CD4-positive, alpha-beta T cell treated with Interleukin-21 for 1 hour (primary cell): ENCODE measurements at places on chromosomes 1 and 21.

DNA sequence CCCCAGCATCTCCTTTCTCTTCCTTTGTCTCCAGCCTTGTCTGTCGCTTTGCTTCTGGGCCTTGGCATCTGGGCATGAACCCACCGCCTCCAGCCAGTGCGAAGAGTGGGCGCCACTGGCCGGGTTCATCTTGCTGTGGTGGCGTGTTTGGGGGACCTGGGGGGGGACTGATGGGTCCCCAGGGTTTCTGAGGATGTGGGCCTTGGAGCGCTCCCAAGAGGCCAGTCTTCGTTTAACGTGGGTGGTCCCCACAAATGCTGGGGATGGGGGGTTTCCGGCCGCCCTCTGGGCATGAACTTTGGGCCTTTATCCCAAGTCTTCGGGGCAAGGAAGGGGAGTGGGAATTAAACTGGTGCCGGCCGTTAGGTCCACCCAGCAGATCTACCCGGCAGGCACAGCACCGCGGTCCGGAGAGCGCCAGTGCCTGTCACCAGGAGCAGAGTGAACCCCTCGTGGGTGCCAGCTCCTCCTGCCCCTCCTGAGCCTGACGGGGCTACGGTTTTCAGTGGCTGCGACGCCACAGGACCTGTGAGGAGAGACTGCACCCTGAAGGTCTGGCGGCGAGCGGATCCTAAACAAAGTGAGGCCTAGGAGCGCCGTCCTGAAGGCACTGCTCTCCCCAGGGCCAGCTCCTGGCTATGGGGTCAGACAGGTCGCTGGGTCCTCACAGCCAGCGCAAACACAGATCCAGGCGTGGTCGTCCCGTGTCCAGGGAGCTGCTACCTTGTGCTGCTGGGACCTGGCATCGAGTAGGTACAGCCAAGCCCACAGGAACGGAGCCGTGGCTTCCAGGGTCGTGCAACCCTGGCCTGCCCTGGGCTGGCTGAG lies 12.1 kb upstream of the C1orf174 start:
- DNase-seq: no peak

DNA sequence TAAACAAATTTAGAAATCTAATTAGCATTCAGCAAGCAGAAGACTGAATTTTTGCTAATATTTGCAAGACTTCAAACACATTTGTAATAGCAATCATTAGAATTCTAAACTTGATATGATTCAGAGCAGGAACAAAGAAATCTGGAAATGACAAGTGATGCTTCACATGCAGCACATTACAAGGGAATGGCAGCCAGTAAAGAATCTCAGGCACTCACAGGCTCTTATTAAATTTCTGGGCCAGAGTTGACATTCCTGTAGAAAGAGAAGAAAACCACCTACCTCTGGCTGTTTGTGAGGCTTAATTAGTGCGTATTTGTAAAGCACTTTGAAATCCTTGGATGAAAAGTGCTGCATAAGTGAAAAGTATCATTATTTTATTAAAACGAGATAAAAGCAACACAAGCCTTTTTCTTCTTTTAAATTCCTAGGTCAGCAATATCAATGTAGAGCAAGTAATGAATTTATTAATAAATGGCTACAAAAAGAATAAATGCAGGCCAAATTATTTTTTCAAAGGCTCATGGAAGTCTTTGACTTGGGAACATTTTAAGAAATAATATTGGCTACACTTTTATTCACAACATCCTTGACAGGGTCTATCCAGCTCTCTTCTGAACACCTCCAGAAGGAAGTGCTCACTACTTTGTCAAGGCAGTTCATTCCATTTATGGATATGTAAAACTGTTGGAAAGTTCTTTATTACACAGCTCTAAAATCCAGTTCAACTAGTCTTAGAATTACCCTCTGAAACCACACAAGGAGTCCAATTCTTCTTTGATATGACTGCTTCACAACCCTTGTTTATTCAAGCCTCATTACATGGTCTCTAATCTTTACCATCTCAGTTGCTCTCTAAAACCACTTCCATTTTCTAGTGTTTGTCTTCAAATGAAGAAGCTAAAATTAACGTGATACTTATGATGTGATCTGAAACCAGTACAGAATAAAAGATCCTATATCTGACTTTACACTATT lies 32.1 kb upstream of the SCYL3 start:
- peak; percentile 14 for DNase-seq

GRCh38 chr1:44946725-44947062 lies 39.7 kb downstream of the EIF2B3 start:
- no peak for DNase-seq

GRCh38 chr1:114482585-114482984 lies 28.4 kb downstream of the TRIM33 start:
- peak; percentile 39 for DNase-seq

DNA sequence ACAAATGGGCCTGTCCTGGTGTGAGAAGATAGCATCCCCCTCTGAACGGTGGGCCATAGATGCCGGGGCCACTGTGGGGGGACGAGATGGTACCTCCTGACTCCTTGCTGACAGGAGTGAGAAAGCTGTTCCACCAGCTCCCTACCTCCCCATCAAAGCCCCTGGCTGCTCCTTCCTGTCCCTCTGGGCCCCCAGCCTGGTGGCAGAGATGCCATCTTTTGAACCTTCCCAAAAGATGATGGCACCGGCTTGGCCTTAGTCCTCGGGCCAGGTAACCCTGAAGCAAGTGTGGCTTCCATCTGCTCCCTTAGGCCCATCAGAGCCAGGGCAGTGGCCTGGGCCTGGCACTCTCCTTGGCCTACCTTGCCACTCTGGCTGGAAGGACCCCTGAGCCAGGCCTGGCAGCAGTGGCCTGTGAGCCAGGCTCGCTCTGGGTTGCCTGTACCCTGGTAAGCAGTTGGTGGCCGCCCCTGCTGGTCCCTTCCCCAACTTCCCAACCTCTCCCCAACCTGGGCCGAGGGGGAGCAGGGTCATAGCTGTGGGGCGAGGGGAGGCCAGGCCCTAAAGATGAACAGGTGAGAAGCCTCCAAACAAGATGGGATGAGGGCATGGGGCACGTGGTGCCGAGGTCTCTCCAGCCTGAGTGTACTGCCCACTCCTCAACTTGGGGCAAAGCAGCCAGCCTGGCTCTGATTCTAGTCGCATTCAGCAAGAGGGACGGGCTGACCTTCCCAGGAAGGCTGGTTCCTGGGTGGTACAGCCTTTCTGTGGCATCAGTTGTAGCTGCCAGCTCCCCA lies 34.7 kb downstream of the ZBTB17 start:
- DNase-seq: no peak

DNA sequence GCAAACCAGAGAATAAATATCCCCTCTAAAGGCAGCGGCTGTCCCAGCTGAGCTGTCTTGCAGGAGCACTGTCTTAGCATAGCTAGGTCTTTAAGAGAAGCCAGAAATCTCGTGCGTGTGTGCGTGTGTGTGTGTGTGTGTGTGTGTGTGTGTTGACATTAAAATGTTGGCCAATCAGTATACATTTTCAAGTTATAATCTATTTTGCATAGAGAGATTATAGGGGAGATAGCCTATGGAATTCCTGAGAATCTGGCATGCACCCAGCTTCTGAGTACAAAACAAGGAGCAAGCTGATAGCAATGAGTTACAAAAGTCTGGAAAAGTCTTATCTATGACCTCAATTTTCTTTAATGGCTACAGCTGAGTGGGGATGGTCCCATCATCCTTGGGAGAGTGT lies 17.7 kb downstream of the METTL13 start:
- no peak for DNase-seq

DNA sequence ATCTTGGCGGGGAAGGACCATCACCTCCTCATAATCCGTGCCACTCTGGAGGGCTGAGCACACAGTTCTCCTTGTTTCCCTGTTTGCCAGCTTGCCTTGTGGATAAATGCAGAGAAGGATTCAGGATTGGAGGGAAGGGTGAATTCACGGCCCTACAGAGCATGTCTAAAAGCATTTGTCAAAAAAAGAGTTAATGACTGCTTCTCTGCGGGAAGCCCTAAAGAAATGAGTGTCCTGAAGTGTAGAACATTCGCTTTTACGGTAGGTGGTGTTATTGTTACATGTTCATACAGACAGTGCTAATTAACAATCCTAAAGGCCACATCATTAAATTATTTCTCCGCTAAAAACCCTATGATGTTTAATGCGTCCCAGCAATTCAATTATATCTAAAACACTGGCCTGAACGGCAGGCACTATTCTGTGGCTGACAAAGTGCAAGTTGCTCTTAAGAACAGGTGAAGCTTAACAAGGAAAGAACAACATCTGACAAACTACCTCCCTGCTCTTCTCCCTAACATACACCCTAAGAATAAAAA lies 112.3 kb upstream of the NFIA start:
- DNase-seq: no peak

- DNase-seq: no peak
These were observed 469.5 kb downstream of the MATN1 start for GRCh38 chr1:30253807-30254440.

GRCh38 chr1:114219172-114219868 lies 65.7 kb upstream of the SYT6 start:
- no peak for DNase-seq

GRCh38 chr1:81463936-81464837 lies 336.5 kb upstream of the ADGRL2 start:
- no peak for DNase-seq

GRCh38 chr1:208844158-208844557 lies 600.0 kb upstream of the PLXNA2 start:
- DNase-seq: no peak

- DNase-seq: no peak
These were observed 91.4 kb downstream of the OLFM3 start for GRCh38 chr1:101905283-101905835.

DNA sequence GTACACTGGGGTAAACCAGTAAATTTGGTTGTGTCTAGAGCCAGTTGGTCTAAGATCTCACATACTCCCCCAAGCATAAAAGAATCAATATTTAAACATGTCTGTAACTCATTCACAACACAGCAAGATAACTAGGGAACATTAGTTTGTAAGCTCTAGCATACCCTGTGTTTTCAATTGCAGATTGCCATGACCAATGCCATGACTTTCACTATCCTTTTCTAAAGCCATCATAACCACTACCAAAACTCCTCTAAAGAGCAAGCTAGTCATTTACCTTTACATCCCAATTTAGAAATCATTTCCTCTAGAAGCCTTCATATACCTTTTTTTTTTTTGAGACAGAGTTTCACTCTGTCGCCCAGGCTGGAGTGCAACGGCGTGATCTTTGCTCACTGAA lies 56.5 kb upstream of the PLA2G4A start:
- no peak for DNase-seq

DNA sequence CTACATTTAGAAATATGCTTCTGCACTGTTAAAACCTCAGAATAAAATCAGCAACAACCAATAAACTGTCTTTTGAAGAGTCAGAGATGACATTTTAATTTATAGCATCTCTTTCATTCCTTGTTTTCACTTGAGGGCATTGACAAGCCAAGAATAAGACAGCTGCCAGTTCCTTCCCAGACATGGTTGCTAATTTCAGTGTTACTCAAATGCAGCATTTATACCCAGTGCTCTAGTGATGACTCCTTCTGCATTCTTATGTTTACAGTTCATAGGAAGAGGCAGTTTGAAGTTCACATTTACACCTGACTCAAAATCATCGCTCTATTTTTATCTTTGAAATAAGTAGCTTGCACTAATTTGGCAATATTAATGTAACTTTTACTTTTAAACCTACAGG lies 44.9 kb downstream of the PLA2G4A start:
- DNase-seq: no peak

- no peak for DNase-seq
These were observed 39.5 kb upstream of the DIPK1A start for GRCh38 chr1:93000751-93001175.

- no peak for DNase-seq
These were observed 135.8 kb downstream of the SYF2 start for GRCh38 chr1:25096307-25097150.

GRCh38 chr1:43622471-43622870 lies 27.5 kb upstream of the KDM4A start:
- no peak for DNase-seq

- no peak for DNase-seq
These were observed 362.0 kb downstream of the ADGRL2 start for GRCh38 chr1:82162486-82163420.

DNA sequence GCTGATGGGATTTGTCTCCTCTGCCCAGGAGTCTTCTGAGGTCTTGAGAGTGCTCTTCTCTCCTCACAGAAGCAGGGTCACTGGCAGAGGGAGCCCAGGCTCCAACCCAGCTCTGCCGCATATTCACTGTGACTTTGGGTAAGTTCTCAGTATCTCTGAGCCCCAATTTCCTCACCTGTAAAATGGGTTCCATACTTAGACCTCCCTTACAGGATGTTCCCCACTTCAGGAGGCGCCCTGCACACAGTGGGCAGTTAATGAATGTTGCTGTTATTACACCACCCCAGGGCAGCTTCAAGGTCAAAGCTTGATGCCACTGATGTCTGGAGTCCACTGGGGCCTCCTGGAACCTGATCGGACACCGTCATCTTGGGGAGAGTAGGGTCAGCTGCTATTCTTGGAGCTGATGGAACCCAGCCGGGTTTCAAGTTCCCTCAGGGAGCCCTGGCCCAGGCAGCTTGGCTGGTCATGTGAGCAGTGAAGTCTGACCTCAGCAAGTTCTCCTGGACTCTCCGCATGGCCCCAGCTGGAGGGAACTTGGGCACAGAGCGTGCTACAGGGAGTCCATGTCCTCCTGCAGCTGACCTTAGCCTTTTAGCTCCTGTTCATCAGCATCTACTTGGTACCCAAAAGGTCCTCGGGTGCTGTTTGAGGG lies 21.8 kb downstream of the COA7 start:
- DNase-seq: no peak

GRCh38 chr1:119743776-119744597 lies 24.7 kb downstream of the HMGCS2 start:
- DNase-seq: peak; percentile 31

DNA sequence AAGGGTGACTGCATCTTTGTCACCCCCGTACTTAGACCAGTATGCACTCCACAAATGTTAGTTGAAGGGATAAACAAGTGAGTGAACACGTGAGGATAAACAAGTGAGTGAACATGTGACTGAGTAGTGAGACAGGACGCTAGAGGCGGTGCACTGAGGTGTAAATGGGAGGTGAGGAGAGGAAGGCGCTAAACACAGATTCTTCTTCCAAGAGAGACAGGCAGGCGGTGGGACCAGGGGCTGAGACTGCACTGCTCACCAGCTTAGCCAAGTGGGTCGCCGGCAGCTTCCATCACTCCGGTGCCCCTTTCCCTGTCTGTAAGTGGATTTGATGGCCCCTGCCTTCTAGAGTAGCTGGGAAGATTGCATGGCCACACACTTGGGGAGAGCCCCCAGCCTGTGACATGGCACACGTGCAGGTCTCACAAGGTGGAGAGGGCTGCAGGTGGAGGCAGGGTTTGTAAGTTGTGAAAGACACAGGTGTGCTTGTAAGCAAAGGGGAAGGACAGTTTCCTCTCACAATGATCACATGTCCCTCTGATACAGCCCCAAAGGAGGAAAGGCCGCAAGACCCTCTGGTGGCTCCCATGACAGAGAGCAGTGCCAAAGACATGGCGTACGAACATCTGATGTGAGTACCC lies 47.5 kb upstream of the EFHD2 start:
- DNase-seq: no peak

- no peak for DNase-seq
These were observed 445.1 kb downstream of the AJAP1 start for GRCh38 chr1:5099558-5099957.

- DNase-seq: no peak
These were observed 546.4 kb downstream of the OMA1 start for GRCh38 chr1:58000116-58000515.

GRCh38 chr1:15023205-15023604 lies 130.3 kb upstream of the TMEM51 start:
- DNase-seq: no peak

- no peak for DNase-seq
These were observed 1.6 kb downstream of the OVAAL start for GRCh38 chr1:180560200-180560867.
